Left forelimb (tissue), 1 donor: ENCODE measurements at places on chromosomes 13 and 19.

GRCh38 chr19:11254666-11255065 is 7.7 kb downstream of the DOCK6 start:
- DNase-seq, result peak; percentile 62

DNA sequence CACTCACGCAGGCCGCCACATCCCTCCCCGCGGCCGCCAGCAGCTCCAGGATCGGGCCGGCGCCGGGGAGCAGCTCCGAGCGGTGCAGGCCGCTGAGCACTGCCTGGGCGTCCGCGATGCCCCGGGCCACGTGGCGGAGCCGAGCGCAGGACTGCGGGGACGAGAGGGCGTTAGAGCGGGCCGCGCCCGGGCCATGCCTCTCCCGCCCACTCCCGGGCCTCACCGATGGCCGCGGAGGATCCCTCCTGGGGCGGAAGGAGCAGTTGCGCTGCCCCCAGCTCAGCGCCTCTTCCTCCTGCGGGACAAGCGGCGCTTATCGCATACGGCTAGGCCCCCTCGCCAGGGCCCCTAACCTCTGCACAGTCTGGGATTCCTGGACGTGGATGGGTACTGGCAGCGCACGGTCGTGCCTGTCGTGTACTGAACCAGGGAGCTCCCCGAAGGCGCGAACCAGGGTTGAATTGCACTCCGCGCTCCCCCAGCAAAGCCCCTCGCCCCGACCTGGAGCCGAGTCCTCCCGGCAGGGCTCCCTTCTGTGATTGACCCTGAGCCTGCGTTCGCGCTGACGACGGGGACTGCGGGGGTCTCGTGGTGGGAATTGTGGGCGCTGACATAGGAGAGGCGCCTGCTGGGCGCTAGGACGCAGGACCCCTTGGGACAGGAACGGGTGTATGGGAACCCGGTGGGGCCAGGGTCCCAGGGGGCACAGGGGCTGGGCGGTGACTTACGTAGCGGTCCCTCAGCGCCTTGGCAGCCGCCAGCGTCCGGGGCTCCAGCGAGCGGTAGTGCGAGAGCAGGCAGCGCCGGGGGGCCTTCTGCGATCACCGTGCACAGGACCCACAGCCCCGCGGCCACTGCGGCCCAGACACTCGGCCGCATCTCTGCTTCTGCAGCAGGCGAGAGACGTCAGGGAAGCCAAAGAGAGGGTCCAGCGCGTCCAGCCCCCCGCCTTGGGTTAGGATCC is 673 bp downstream of the IFNL4 start:
- no peak for DNase-seq

DNA sequence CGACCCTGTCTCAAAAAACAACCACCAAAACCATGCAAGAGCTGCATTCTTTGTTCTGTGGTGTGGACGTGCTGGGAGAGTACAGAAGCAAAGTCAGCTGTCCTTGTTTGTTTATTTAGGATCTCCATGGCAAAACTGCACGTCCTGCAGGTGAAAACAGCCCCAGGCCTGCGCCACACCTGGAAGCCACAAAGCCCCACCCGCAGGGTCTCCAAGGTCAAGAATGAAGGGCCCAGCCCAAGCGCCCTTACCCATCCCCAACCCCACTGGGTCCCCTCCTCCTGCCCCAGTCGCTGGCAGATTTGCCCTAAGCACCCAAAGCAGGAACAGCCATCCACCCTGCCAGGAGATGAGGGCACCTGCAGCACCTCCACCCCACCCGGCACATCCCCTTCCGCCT is 10.5 kb downstream of the MBD3 start:
- DNase-seq, result no peak

DNA sequence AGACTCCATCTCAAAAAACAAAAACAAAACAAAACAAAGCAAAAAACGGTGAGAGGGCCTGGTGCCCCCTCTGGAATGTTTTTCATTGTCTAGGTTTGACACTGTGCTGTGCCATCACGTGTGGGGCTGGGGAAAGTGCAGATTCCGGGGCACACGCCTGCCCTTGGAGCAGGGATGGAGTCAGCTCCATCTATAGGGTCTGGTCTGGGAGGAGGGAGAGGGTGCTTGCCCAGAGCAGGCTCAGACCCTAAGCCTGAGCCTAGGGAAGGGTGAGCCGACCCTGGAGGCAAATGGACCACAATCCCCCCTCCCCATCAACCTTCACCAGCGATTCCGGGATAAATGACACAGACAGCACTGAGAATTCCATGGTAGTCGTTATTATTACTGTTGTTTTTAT is 10.9 kb upstream of the ZBTB32 start:
- DNase-seq, result no peak

DNA sequence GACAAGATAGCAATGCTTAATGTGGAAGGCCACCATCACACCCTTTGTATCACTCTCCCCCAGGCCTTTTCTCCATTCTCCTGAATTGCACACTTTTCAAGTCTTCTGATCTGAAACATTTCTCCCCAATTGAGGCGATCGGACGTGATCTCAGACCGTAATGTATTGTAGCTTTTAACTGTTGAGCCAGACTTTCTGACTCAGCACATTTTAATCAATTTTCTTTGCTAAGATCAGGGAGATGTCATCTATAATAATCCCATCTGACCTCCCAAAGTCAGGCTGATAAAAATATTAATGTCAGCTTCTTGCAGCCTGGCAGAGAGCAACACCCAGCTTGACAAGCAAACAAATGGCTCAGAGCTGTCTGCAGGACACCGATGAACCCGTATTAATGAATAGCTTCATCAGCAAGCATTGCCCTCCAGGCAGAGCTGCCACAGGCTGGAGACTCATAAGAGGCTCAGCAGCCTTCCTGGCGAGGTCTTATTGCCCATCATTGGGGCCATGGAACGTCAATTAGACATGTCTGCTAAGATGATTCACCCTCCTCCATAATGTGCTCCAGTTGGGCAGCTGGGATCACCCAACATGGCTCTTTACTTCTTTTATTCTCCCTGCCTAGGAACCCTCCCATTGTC is 60.2 kb upstream of the UQCRFS1 start:
- no peak for DNase-seq

GRCh38 chr13:76861859-76862258 is 24.3 kb downstream of the KCTD12 start:
- no peak for DNase-seq

GRCh38 chr13:33129094-33129832 is 113.0 kb downstream of the KL start:
- no peak for DNase-seq

DNA sequence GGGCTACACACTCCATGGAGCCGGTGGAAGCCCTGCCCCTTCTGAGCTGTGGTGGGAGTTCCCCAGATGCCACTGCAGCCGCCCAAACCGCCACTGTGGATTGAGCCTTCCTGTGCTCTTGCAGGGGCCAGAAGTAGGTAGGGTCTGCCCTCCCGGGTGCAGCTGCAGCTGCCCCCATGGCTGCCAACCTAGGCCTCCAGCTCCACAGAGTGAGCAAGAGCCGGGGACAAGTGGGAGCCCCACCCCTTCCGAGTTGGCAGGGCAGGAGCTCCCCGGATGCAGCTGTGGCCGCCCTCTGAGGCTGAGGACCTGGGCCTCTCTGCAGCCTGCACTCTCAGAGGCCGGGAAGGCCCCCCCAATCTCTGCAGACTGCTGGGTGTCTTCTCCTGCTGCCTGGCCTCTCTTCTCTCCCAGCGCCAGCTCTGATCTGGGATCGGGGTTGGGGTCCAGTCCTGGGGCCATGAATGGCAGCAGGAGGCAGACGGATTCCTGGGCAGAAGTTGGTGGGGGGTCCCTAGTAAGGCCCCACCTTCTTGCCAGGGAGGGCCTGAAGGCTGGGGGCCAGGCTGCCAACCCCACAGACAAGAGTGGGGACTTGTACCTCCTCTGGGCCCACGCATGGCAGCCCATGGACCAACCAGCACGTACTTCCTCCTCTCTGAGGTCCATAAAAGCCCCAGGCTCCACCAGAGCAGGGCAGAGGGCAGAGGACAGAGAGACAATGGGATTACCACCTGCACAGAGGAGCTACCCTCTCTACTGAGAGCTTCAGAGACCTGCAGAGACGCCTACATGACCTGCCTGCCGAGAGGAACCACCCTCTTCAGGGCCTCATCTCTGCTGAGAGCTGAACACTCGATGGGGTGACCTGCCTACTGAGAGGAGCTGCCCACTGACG is 28.9 kb downstream of the AP2S1 start:
- no peak for DNase-seq

DNA sequence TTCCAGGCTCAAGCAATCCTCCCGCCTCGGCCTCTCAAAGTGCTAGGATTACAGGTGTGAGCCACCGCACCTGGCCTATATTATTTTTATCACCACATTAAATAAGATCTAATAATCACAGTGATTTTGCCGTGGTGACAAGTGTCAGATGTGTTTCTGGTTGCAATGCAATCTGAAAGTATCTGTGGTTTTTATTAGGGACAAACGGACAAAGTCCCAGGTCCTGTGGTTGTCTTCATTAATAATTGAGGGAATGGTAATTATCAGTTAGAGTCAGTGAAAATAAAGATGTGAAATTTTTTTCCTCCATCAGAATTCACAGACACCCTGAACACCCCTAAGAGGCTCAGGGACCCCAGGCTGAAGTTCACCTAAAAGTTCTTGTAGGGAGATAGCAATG is 1.3 kb upstream of the TICAM1 start:
- DNase-seq, result no peak

- no peak for DNase-seq
These were observed 61.8 kb downstream of the MYO9B start for GRCh38 chr19:17137417-17137816.

GRCh38 chr13:29749401-29750182 is 100.8 kb downstream of the UBL3 start:
- DNase-seq, result no peak

- peak; percentile 89 for DNase-seq
These were observed 9.1 kb downstream of the LYL1 start for GRCh38 chr19:13093407-13094105.

DNA sequence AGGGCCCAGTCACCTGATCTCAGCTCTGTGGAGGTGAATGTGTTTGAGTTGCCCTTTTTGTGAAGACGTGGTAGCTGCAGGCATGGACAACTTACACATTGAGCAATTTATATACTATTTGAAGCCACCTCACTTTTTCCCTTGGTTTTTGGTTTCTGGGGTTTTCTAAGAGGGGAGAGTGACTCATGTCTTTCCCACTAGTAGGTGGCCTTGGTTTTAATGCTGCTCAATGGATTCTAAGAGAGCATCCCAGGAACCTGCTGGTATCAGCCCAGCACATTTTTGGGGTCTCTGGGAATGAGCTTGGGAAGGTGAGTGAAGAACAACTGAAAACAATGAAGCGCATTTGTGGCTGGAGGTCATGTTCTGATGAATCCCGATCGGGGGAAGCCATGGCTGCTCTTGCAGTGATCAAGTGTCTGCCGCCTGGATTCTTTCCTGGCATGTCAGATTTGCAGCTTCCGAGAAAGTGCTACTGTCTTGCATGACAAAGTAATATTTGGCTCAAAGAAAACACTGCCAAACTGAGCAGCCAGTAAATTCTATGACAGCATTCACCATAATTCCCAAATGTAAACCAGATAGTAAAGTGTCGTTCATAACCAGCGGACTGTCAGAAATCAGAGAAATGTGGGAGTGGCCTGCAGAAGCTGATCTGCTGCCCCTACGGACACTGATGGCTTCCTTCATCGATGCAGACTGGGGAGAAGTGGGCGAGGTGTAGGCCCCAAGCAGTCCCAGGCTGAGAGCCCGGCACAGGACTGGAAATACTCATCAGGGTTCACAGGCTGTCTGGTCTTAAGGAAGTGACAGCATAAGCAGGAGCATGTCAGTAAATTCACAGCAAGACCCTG is 98.7 kb downstream of the COL4A2 start:
- no peak for DNase-seq

- DNase-seq, result no peak
These were observed 264.0 kb downstream of the ENOX1 start for GRCh38 chr13:43522788-43523187.

- no peak for DNase-seq
These were observed 445.7 kb downstream of the RFC3 start for GRCh38 chr13:34263681-34264080.

- no peak for DNase-seq
These were observed 84.4 kb downstream of the DNAJC15 start for GRCh38 chr13:43107780-43108179.

- DNase-seq, result peak; percentile 88
These were observed 11.5 kb upstream of the CCDC97 start for GRCh38 chr19:41298348-41298964.

GRCh38 chr19:7408251-7408650 is 59.5 kb downstream of the ARHGEF18 start:
- no peak for DNase-seq

DNA sequence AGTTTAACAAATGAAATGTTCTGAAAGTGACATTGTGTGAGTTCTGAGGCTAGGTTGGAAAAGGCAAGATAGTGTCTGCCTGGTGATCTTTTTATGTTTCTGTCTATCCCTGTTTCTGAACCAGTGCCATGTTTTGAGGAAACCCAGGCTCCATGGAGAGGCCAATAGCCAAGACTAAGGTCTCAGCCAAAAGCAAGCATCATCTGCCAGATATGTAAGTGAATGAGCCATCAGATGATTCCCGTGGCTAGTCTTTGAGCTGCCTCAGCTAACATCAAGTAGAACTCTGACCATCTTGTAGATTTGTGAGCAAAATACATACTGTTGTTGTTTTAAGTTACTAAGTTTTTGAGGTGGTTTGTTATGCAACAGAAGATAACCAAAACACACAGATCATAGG is 19.6 kb upstream of the CCNA1 start:
- DNase-seq, result no peak
